ENCODE measurements at places on chromosomes 5 and 9. TPM values are rescaled to one million over a fixed set of nuclear protein-coding genes. Genes with fewer than 3 reads are reported as not detected.

The GKAP1 gene
- total RNA-seq = 17.5 TPM

DNA sequence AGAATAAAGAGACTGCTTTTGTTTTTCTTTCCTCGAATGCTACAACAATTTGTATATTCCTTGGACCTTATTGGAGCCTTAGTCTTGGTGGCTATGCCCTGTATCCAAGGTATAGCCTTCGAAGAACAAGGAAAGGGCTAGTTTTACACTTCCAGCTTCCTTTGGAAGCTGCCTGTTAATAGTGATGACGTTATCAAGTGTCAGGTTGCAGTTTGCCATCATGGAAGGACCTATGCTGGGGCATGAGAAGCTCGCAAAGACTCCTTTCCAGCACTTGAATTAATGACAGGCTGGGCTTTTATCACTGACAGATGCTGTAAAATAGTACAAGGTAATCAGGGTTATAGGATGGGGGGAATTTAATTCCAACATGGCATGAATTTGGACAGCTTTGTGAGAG lies 157.9 kb downstream of the KDM4C start:
- no peak overlapping the region for H3K4me3 ChIP-seq
- no peak for DNase-seq
- H3K27ac ChIP-seq = no peak overlapping the region

The EGFLAM gene
- total RNA-seq = not detected

GRCh38 chr5:80866371-80866770 lies 93.8 kb upstream of the RASGRF2 start:
- DNase-seq = no peak
- H3K27me3 ChIP-seq = no peaks in the 10 kb centered on the region
- H3K4me1 ChIP-seq = peaks cover 3% of the 10 kb centered on the region
- H3K36me3 ChIP-seq = peaks cover 55% of the 10 kb centered on the region

DNA sequence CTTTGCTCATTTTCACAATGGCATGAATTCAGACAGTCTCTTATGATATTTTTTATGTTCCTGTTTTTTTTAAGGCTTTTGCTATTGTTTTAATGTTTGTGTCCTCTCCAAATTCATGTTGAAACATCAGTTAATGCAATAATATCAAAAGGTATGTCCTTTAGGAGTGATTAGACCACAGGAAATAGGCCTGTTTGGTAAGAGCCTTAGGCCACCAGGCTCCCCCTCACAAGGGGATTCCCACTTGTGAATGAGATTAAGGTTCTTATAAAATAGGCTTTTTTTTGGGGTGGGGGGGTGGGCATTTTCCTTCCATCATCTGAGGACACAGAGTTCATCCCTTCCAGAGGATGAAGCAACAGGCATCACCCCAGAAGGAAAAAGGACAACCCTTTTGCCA lies 2074.2 kb upstream of the C9orf72 start:
- no peak overlapping the region for H3K4me3 ChIP-seq
- no peak overlapping the region for H3K27ac ChIP-seq
- H3K4me1 ChIP-seq = no peaks in the 10 kb centered on the region

- DNase-seq = no peak
- peaks cover 9% of the 10 kb centered on the region for H3K27me3 ChIP-seq
- H3K4me3 ChIP-seq = no peak overlapping the region
- H3K36me3 ChIP-seq = peaks cover 2% of the 10 kb centered on the region
- H3K27ac ChIP-seq = no peak overlapping the region
These were observed 31.2 kb downstream of the MRPL36 start for GRCh38 chr5:1768283-1769000.

The CD180 gene
- 2.1 TPM for total RNA-seq

The GZMA gene
- total RNA-seq = 5.4 TPM

- no peaks in the 10 kb centered on the region for H3K27me3 ChIP-seq
- H3K36me3 ChIP-seq = no peaks in the 10 kb centered on the region
- H3K4me1 ChIP-seq = no peaks in the 10 kb centered on the region
- H3K27ac ChIP-seq = no peak overlapping the region
These were observed 472.0 kb upstream of the PAPPA start for GRCh38 chr9:115681585-115681984.

GRCh38 chr5:181283347-181283746 lies 22.4 kb upstream of the TRIM52 start:
- no peaks in the 10 kb centered on the region for H3K27me3 ChIP-seq
- DNase-seq = no peak
- H3K36me3 ChIP-seq = no peaks in the 10 kb centered on the region

GRCh38 chr5:12292610-12293204 lies 388.5 kb upstream of the CTNND2 start:
- no peaks in the 10 kb centered on the region for H3K4me1 ChIP-seq
- H3K27ac ChIP-seq = no peak overlapping the region
- H3K4me3 ChIP-seq = no peak overlapping the region
- H3K27me3 ChIP-seq = no peaks in the 10 kb centered on the region
- DNase-seq = no peak

The CFAP90 gene
- not detected for total RNA-seq

The CDKN2B-AS1 gene
- total RNA-seq = 0.60 TPM

DNA sequence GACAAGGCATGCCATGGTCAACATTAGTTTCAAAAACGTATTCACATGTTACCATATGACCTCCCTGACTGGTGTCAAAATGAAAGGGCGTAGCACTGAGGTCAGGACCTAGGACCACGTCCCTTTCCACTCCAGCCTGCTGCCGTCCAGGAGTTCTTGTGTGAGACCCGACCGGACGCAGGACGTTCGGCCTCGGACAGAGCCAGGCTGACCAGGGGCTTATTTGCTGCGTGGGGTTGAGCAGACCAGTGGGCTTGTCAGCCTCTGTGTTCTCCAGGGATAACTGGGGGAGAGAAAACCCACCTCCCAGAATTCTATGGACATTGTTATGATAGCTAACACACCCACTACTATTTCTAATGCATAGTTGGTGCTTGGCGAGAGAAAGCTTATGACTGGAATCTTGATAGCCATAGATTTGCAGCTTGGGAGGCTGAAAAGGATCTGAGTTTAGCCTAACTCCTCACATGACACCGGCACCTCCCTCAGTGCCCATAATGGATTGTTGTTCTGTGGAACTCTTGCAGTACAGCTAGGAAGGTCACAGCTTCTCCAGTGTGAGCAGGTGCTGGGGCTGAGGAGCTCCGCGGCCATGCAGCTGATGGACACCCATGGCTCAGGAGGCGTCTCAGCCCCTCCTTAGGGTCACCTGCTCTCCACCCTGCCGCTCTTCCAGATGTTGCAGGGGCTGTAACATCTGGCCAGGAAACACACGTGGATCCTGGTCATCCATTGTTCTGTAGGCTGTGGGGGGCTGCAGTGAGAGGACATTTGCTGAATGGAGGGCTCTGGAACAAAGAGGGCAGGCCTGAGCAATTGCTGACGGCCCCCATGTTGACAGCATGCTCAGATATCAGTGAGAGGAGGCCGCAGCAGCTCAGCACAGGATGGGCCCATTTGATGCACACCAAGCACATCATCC lies 368.4 kb downstream of the IRX2 start:
- no peak overlapping the region for H3K27ac ChIP-seq
- H3K27me3 ChIP-seq = no peaks in the 10 kb centered on the region
- no peaks in the 10 kb centered on the region for H3K36me3 ChIP-seq
- no peaks in the 10 kb centered on the region for H3K4me1 ChIP-seq

DNA sequence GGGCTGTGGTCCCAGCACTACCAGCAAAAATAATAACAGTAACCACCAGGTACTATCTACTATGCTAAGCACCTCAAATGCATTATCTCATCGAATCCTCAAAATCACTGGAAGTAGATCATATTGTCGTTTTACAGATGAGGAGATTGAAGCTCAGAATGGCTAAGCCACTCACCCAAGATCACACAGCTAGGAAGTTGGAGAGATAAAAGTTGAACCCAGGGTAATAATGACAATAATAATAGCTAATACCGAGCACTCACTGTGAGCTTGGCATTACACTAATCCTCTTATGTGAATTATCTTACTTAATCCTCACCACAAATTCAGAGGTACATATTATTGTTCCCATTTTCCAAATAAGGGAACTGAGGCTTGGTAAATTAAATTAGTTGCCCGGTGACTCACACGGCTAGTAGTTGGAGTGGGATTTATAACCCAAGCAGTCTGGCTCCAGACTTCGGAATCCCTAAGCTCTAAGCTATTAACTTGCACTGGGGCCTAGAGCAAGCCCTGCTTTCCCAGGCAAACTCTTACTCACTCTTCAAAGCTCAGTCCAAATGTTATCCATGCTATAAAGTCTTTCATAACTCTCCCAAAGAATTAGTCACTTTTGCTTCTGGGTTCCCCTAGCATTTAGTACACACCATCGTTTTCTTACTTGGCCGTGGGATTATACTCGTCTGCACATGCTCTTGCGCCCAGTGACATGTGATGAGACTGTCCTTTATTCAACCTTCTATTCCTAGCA lies 3.8 kb downstream of the ARSI start:
- H3K27ac ChIP-seq = no peak overlapping the region
- no peaks in the 10 kb centered on the region for H3K36me3 ChIP-seq
- peaks cover 4% of the 10 kb centered on the region for H3K4me1 ChIP-seq

DNA sequence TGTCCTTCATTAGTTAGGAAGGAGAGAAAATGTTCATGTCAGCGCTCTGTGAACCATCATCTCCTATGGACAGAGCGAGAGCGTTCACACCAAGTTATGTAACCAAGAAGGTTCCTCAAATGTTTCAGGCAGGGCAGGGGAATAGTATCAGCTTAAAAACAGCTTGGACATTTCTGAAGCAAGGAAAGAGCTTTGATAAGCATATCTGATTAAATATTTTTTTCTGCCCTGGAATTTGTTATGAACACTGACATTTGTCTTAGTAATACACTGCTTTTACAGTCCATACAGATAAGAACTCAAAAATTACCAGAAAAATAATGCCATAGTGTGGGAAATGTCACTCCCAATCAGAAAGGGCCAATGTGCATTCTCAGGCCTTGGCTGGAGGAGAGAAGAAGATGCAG lies 66.3 kb upstream of the LIFR start:
- H3K27ac ChIP-seq = no peak overlapping the region
- no peaks in the 10 kb centered on the region for H3K27me3 ChIP-seq
- no peak overlapping the region for H3K4me3 ChIP-seq
- H3K4me1 ChIP-seq = no peaks in the 10 kb centered on the region
- H3K36me3 ChIP-seq = no peaks in the 10 kb centered on the region
- DNase-seq = no peak

DNA sequence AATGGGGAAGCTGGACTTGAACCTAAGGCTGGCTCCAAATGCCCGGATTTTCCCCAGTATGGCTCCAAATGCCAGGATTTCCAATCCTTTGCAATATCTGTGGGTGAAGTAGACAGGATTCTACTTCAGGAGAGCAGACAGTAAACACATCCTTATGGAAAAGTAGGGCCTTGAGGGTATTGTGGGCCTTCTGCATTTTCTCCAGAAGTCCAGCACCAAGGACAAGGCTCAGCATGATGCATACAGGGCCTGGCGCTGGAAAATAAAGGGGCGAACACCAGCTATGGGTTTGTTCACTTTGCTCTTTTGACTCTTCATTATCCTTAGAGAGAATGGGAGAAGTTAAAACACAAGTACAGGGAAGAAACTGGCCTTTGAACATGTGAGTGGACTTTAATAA lies 347.5 kb downstream of the SEMA5A start:
- no peaks in the 10 kb centered on the region for H3K4me1 ChIP-seq
- H3K27me3 ChIP-seq = no peaks in the 10 kb centered on the region
- H3K36me3 ChIP-seq = no peaks in the 10 kb centered on the region

- H3K4me3 ChIP-seq = no peak overlapping the region
- H3K4me1 ChIP-seq = peaks cover 15% of the 10 kb centered on the region
- H3K27me3 ChIP-seq = peaks cover 15% of the 10 kb centered on the region
- no peak overlapping the region for H3K27ac ChIP-seq
These were observed 8.0 kb downstream of the EBF1 start for GRCh38 chr5:159091596-159092331.

GRCh38 chr5:58072300-58072965 lies 387.5 kb downstream of the PLK2 start:
- H3K27ac ChIP-seq = no peak overlapping the region
- no peaks in the 10 kb centered on the region for H3K27me3 ChIP-seq
- H3K4me1 ChIP-seq = no peaks in the 10 kb centered on the region
- H3K4me3 ChIP-seq = peak overlapping the region; percentile 2

DNA sequence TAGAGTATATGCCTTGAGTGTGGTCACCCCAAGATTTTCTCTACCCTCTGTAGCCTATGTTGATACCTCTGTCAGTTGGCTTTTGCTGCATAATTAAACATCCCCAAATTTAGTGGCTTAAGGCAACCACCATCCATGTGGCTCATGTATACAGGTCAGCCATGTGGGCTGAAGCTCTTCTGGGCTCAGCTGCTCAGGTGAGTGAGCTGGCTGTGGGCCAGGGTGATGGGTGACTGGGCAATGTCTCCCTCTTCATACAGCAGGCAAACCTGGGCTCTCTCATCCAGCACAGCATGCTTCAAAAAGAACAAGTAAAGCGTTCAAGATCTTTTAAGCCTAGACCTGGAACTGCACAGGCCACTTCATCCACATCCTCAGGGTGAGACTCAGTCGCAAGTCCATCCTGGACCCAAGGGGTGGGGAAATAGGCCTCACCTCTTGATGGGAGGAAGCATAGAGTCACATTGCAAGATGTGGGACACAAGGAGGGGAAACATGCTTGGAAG lies 188.2 kb upstream of the TAS2R1 start:
- no peak for DNase-seq
- peaks cover 3% of the 10 kb centered on the region for H3K27me3 ChIP-seq
- H3K36me3 ChIP-seq = no peaks in the 10 kb centered on the region

DNA sequence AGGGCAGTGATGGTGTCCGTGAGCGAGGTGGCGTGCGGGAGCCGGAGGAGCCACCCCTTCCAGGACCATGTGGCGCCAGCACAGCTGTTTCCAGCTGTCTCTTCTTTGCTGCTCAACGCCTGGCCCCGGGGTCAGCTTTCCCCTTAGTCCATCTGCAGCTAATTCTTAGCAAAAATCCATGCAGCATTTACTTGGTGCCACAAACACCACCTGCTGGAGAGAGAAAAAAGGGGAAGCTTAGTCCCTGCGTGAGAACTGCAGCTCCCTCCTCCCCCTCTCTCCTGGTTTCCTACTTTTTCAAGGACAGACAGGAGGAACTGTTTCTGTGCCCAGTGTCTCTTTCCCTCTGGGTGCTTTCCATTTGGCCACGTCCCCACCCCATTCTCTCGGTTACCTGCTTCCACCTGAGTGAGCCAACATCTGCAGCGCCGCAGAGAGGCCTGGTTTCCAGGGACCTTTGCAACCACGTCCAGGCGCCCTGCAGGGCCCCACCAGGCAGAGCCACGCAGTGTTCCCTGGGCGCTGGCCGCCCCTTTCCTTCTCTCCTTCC lies 3.4 kb downstream of the SLC6A19 start:
- peaks cover 5% of the 10 kb centered on the region for H3K27me3 ChIP-seq
- no peak overlapping the region for H3K27ac ChIP-seq
- DNase-seq = no peak
- no peak overlapping the region for H3K4me3 ChIP-seq
- no peaks in the 10 kb centered on the region for H3K4me1 ChIP-seq

- no peak for DNase-seq
- no peaks in the 10 kb centered on the region for H3K4me1 ChIP-seq
- H3K27me3 ChIP-seq = peaks cover 19% of the 10 kb centered on the region
- no peaks in the 10 kb centered on the region for H3K36me3 ChIP-seq
- H3K27ac ChIP-seq = no peak overlapping the region
- H3K4me3 ChIP-seq = no peak overlapping the region
These were observed 32.9 kb upstream of the AOPEP start for GRCh38 chr9:94693485-94694204.

- no peak for DNase-seq
- H3K36me3 ChIP-seq = no peaks in the 10 kb centered on the region
- no peaks in the 10 kb centered on the region for H3K4me1 ChIP-seq
These were observed 7.6 kb upstream of the ADGRV1 start for GRCh38 chr5:90550963-90551362.

The CCNI2 gene
- 10.0 TPM for total RNA-seq

The TEX48 gene
- total RNA-seq = not detected

- no peak overlapping the region for H3K27ac ChIP-seq
- DNase-seq = no peak
- H3K4me3 ChIP-seq = no peak overlapping the region
- H3K4me1 ChIP-seq = no peaks in the 10 kb centered on the region
- H3K27me3 ChIP-seq = no peaks in the 10 kb centered on the region
These were observed 540.0 kb upstream of the GRAMD2B start for GRCh38 chr5:125883223-125883622.

The CTSV gene
- total RNA-seq = not detected

The MEIKIN gene
- total RNA-seq = 2.8 TPM

The SYK gene
- 7.5 TPM for total RNA-seq

All from naive thymus-derived CD8-positive, alpha-beta T cell (primary cell).